ENCODE measurements at places on chromosomes 6 and 20. TPM values are rescaled to one million over a fixed set of nuclear protein-coding genes. Genes with fewer than 3 reads are reported as not detected.

FAM83C gene
- polyA plus RNA-seq = not detected

MLN gene
- not detected for polyA plus RNA-seq

GRCh38 chr6:166005401-166005943 is 162.2 kb downstream of the TBXT start:
- no peak overlapping the region for H3K27ac ChIP-seq
- H3K36me3 ChIP-seq = no peaks in the 10 kb centered on the region
- DNase-seq = peak; percentile 35
- H3K4me3 ChIP-seq = peak overlapping the region; percentile 51

UBE2V1 gene
- 293 TPM for polyA plus RNA-seq

UBE3D gene
- 17.0 TPM for polyA plus RNA-seq

DNA sequence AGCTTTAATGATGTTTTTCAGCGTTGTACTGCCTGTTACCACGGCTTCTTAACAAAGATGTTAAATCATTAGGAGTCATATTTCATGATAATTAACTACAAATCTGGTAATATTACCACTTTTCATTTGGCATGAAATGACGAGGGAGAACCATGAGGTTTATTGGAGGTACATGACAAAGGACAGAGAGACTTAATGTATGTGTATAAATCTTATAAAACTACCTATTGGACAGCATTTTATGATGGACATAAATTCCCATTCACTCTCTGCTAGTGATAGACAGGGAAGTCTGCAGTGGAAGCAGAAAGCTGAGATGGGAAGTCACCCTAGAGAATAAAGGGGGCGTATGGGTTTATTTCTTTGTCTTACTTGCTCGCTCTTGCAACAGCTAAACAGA is 949.9 kb upstream of the FLRT3 start:
- H3K36me3 ChIP-seq = no peaks in the 10 kb centered on the region
- DNase-seq = no peak
- no peaks in the 10 kb centered on the region for H3K4me1 ChIP-seq
- no peaks in the 10 kb centered on the region for H3K27me3 ChIP-seq

- DNase-seq = no peak
Measured at GRCh38 chr6:99285881-99286280, 63.6 kb downstream of the FAXC start.

DNA sequence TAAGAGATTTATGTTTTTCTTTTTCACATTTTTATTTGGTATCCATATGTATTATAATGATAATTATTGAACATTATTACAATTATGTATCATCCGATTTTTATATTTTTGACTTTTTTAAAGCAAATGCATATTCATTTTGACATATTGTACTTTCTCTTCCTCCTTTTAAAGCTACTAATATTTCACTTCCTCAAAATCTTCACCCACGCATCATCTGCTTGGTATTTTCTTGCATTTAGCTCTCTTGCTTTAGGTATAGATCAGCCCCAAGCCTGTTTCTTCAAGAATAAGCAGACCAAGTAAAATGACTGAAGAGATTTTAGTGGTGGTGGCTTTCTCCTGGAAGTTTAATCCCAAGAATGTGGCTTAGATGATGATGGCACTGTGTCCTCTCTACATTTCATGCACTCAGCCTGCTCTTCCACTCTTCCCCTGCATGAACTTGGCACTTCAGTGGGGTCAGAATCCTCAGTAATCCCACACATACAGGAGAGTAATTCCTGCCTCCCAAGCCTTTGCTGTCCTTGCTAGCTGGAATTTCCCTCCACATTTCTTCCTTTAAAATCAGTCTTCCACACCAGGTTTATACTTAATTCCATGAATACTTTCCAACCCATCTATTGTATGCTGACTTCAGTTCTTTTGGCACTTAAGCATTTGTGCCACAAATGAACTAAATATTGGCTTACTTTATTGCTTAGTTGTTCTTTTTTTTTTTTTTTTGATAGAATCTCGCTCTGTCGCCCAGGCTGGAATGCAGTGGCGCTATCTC is 8.2 kb downstream of the NCOA7 start:
- H3K27me3 ChIP-seq = no peaks in the 10 kb centered on the region
- H3K36me3 ChIP-seq = no peaks in the 10 kb centered on the region
- no peak for DNase-seq
- H3K27ac ChIP-seq = no peak overlapping the region

C6orf163 gene
- polyA plus RNA-seq = 4.1 TPM

DNA sequence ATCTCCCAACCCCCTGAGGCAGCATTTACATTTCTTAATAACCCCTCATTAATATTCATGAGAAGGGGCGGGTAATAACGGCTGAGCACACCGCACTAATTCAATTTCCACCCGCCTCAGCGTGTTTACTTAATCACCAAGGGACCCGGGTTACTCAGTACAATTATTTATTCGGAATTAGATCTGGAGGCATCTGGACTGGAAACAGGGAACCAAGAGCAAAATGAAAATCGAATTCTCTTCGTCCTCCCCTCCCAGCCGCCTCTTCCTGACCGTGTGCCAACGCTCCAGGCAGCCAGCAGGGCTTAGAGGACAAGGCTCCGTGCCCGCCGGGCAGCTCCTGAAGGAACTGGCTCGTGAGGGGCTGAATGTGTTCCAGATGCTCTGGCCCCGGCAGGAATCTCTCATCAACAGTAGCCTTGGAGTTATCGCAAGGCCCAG is 23.5 kb upstream of the CTNNBL1 start:
- H3K27me3 ChIP-seq = no peaks in the 10 kb centered on the region
- H3K27ac ChIP-seq = no peak overlapping the region
- no peak for DNase-seq
- H3K36me3 ChIP-seq = no peaks in the 10 kb centered on the region

DNA sequence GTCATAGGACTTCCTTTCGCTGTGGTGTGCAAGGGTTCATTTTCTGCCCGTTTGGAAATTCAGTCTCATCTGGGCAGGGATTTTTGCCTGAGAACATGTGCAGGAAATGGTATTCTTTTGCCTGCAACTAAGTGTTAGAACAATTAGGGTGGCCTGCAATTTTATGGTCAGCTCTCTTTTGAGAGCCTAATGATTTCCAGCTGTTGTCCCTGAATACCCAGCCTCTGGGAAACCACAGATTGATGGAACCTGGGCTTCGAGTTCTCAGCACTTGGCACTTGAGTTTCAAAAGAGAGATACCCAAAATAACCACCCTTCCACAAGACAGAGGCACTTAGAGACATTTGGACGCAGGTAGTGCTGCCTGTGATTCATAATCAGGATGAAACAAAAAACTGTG is 217.2 kb upstream of the FOXA2 start:
- no peak overlapping the region for H3K4me3 ChIP-seq
- DNase-seq = no peak
- no peak overlapping the region for H3K27ac ChIP-seq
- no peaks in the 10 kb centered on the region for H3K36me3 ChIP-seq
- peaks cover 9% of the 10 kb centered on the region for H3K4me1 ChIP-seq
- no peaks in the 10 kb centered on the region for H3K27me3 ChIP-seq

- H3K27ac ChIP-seq = no peak overlapping the region
- no peak for DNase-seq
- peaks cover 10% of the 10 kb centered on the region for H3K4me1 ChIP-seq
- H3K27me3 ChIP-seq = no peaks in the 10 kb centered on the region
Measured at GRCh38 chr6:167712731-167713475, 113.8 kb upstream of the AFDN start.

Measured in GM23338 (cell line).